ENCODE measurements at places on chromosomes 5 and 9. TPM values are rescaled to one million over a fixed set of nuclear protein-coding genes. Genes with fewer than 3 reads are reported as not detected.

Gene NEURL1B
- 51.1 TPM for total RNA-seq

Gene SPAG8
- 6.0 TPM for total RNA-seq

Gene SOHLH1
- total RNA-seq = not detected

Gene ANKRD18B
- total RNA-seq = not detected

Gene PFN3
- total RNA-seq = not detected

DNA sequence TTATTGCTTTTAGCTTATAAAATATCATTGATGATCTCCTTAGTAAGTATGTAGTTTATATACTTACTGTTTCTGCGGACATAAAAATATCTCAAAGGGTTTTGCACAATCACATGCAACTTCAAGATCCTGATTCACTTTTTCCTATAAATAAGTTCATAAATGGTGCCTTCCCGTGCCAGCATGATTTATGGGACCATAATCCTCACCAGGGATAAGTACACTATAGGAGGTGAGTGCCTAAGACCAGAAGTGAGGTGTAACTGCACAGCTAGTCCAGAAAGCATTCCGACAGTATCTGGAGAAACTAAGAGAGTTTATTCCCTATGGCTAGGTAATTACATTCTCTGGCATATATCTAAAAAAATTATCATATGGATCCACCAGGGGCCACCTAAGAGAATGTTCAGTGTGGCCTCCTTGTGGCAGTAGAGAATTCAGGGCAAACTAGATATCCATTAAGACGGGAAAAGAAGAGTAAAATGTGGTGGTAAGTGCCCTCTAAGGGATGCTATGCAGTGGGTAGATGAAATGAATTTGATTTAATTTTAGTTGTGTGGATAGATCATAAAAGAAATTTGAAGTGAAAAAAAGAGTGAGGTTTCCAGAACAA is 402.5 kb upstream of the SLC24A2 start:
- H3K27ac ChIP-seq = no peak overlapping the region
- DNase-seq = no peak
- H3K4me3 ChIP-seq = no peak overlapping the region

DNA sequence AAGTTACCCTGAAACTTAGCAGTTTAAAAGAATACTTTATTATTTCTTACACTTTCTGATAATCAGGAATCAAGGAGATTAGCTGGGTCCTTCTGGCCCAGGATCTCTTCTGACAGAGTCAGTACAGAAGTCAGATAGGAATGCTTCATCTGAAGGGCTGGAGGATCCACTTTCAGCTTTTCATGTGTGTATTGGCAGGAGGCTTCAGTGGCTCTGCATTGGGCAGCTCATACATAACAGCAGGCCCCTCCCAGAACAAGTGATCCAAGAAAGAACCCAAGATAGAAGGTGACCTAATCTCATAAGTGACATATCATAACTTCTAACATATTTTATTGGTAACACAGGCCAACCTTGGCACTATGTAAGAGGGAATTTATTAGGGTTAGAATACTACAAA is 258.4 kb downstream of the HCN1 start:
- H3K4me3 ChIP-seq = no peak overlapping the region
- H3K36me3 ChIP-seq = no peaks in the 10 kb centered on the region
- H3K27ac ChIP-seq = no peak overlapping the region
- no peaks in the 10 kb centered on the region for H3K27me3 ChIP-seq
- DNase-seq = no peak
- no peaks in the 10 kb centered on the region for H3K4me1 ChIP-seq

GRCh38 chr5:160379511-160379910 is 9.1 kb upstream of the C1QTNF2 start:
- no peaks in the 10 kb centered on the region for H3K27me3 ChIP-seq
- no peaks in the 10 kb centered on the region for H3K4me1 ChIP-seq
- H3K36me3 ChIP-seq = no peaks in the 10 kb centered on the region
- no peak overlapping the region for H3K27ac ChIP-seq
- H3K4me3 ChIP-seq = no peak overlapping the region

DNA sequence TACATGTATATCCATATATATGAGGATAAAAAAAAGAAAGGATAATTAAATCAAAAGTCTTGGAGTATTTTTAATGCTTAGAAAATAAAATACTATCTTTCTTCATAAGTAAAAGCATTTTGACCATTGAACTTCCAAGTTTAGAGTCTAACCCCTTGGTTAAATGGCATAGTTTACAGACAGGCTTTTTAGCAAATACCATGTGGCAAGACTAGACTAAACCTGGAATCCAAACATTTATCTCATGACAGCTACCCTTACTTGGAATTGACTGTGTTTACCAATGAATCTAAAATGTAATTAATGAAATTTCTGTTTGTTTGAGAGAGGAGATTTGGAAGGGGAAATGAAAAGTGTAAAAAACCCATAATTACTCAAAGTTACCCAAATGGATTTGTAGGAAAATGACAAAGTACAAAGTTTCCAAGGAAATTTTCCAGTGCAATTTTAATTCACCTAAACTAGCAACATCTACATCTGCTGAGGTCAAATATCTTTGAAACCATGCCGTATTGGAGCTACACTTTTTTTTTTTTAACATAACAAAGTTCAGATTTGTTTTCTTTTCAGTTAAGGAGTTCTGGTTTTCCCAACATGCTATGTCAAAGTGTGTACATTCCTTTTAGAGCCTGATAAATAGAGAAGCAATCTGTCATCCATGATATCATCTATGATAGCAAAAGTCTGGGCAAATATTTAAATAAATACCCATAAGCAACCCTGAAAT is 272.1 kb upstream of the DAB2 start:
- no peak for DNase-seq
- H3K27me3 ChIP-seq = no peaks in the 10 kb centered on the region
- H3K27ac ChIP-seq = no peak overlapping the region
- H3K4me1 ChIP-seq = no peaks in the 10 kb centered on the region
- no peak overlapping the region for H3K4me3 ChIP-seq
- H3K36me3 ChIP-seq = no peaks in the 10 kb centered on the region

- no peaks in the 10 kb centered on the region for H3K36me3 ChIP-seq
- no peak for DNase-seq
- H3K4me1 ChIP-seq = no peaks in the 10 kb centered on the region
Measured at GRCh38 chr5:77871946-77872345, 95.8 kb upstream of the TBCA start.

GRCh38 chr9:27377147-27377807 is 80.3 kb upstream of the EQTN start:
- no peak for DNase-seq
- H3K36me3 ChIP-seq = no peaks in the 10 kb centered on the region
- H3K27me3 ChIP-seq = no peaks in the 10 kb centered on the region
- H3K4me1 ChIP-seq = no peaks in the 10 kb centered on the region
- peak overlapping the region; percentile 43 for H3K27ac ChIP-seq

DNA sequence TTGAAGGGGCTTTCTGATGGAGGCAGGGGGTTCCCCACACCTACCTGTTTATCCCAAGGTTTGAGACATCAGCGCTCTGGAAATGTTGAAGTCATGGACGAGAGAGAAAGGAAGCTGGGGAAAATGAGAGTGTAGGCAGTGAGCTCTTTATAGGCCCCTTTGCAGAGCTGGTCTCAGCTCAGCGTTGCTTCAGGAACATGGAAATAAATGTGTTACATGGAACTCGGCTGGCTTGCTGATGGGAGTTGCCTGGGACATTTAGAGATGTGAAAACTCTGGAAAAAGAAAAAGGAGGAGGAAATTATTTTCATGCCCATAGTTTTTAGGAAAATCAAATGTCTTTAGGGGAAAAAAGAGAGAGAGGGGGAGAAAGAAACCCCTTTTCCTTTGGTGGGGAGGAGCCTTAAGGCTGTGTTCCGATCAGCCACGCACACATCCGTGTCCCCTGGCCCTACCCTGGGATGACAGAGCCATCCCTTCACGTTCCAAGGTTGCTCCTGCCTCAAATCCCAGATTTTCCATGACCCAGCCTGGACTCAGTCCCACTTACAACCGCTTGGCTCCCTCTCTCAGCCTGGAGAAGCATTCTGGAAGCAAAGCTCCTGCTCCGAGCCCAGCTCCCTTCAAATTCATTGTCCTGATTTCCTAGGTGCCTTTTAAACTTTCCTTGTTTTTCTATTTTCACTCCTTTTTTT is 78.3 kb downstream of the COL27A1 start:
- peak overlapping the region; percentile 72 for H3K27ac ChIP-seq
- H3K36me3 ChIP-seq = no peaks in the 10 kb centered on the region
- no peaks in the 10 kb centered on the region for H3K27me3 ChIP-seq
- no peak overlapping the region for H3K4me3 ChIP-seq
- peaks cover 13% of the 10 kb centered on the region for H3K4me1 ChIP-seq

GRCh38 chr9:105144076-105144475 is 100.4 kb upstream of the SLC44A1 start:
- no peaks in the 10 kb centered on the region for H3K36me3 ChIP-seq
- DNase-seq = no peak
- H3K27ac ChIP-seq = no peak overlapping the region
- H3K27me3 ChIP-seq = no peaks in the 10 kb centered on the region
- no peaks in the 10 kb centered on the region for H3K4me1 ChIP-seq

- H3K27ac ChIP-seq = no peak overlapping the region
- H3K4me3 ChIP-seq = no peak overlapping the region
- DNase-seq = no peak
- H3K36me3 ChIP-seq = no peaks in the 10 kb centered on the region
- no peaks in the 10 kb centered on the region for H3K27me3 ChIP-seq
- H3K4me1 ChIP-seq = no peaks in the 10 kb centered on the region
Measured at GRCh38 chr5:21774801-21775200, 1078.3 kb downstream of the CDH12 start.

GRCh38 chr5:22643356-22643755 is 209.8 kb downstream of the CDH12 start:
- no peaks in the 10 kb centered on the region for H3K4me1 ChIP-seq
- no peaks in the 10 kb centered on the region for H3K27me3 ChIP-seq
- H3K4me3 ChIP-seq = no peak overlapping the region

- no peak overlapping the region for H3K27ac ChIP-seq
- H3K27me3 ChIP-seq = no peaks in the 10 kb centered on the region
- H3K36me3 ChIP-seq = no peaks in the 10 kb centered on the region
- H3K4me1 ChIP-seq = no peaks in the 10 kb centered on the region
- no peak overlapping the region for H3K4me3 ChIP-seq
- no peak for DNase-seq
Measured at GRCh38 chr5:56259002-56259511, 25.9 kb upstream of the ANKRD55 start.

DNA sequence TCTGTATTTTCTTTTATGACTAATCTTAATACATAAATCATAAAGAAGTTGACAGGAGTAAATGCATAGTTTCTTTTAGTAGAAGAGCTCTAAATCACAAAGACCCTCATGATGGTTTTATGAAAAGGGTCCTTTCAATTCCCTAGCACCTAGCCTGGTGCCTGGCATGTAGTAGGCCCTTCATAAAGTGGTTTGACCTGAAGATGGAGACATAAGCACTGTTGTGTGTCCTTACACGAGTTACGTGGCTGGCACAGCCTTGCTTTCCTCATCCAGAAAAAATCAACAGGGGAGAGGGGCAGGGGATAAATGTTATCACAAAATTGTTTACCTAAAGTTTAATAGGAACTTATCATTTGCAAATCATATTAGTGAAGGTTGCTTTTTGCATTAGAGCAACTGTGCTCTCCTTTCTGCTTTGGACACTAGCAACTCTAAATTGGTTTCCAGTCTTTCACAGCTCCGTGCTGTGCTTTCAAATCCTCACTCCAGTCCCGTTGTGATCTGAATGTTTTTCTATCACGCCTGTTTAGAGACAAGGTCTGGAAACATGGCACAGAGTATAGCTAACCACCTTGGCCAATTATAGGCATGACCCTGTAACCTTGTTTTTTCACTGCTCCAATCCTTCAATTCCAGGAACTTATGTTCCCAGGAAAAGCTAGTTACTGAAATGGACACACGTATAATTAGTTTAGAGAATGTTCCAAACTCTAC is 55.7 kb downstream of the ARL15 start:
- no peaks in the 10 kb centered on the region for H3K36me3 ChIP-seq
- no peaks in the 10 kb centered on the region for H3K27me3 ChIP-seq
- peak overlapping the region; percentile 3 for H3K27ac ChIP-seq
- H3K4me1 ChIP-seq = no peaks in the 10 kb centered on the region

- H3K27me3 ChIP-seq = no peaks in the 10 kb centered on the region
- no peak overlapping the region for H3K4me3 ChIP-seq
- H3K36me3 ChIP-seq = no peaks in the 10 kb centered on the region
- H3K4me1 ChIP-seq = no peaks in the 10 kb centered on the region
Measured at GRCh38 chr5:26889815-26890214, 148.6 kb downstream of the CDH9 start.

DNA sequence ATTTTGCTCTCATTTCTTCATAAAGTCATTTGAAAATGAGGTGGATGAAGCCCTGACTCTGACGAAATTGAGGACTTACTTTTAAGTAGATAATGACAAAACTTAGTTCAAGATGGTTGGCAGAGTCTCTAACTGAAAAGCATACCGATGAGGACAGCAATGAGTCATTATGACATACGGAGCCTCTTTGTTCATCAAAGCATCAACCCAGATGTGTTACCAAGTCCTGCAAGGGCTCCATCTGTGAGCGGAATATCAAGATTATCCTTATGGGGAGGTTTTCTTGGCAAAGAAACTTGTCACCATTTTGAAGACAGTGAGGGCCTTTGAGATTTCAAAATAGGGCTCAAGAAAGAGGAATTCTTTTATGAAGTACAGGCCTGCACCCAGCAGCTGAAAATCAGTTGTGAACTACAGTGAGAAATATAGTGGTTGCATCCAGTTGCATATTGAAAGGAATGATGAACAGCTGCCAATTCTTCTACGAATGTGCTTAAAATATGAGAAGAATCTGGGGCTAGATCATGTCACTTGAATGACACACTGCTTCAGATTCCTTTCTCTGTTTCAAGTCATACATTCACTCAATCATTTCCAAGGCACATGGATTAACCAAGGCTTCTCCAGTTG is 86.6 kb upstream of the SLC24A2 start:
- no peak overlapping the region for H3K27ac ChIP-seq
- H3K36me3 ChIP-seq = no peaks in the 10 kb centered on the region
- DNase-seq = no peak
- no peaks in the 10 kb centered on the region for H3K27me3 ChIP-seq

GRCh38 chr5:55037890-55038289 is 13.8 kb downstream of the GZMK start:
- no peak for DNase-seq
- H3K27ac ChIP-seq = no peak overlapping the region
- H3K4me1 ChIP-seq = no peaks in the 10 kb centered on the region
- H3K4me3 ChIP-seq = no peak overlapping the region

DNA sequence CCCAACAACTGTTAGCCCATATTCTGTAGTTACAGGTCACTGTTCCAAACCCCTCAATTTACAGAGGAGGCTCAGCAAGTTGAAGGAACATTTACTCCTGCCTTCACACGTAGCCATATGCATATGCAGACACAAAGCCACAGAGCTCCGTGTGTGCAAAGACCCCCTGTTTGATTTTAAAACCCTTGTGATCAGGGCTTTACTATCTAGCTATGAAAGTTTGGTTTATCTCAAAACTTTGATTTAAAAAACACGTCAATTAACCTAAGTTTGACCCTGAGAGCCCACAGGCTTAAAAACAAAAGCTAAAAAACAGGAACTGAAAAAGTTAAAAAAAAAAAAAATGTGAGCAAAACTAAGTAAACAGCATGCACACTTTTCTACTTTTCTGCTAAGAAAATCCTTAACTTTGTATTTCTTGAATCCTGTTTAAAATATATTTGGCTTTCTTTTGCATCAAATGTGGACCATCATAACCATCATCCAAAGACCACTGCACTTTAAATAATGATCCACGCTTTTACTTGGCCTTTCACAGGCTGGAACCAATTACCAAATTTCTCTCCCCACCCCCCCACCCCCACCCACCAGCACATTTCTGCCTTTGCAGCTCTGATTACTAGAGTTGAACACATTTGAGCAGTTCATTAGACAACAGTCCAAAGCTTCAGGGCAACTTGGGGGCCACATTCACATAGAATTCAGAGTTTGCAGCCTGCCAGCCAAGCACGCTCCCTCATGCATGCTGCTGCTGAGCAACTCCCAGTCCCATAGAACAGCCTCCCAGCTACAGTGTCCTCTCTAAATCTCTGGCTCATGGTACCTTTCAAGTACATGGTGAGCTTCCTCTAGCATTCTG is 128.8 kb upstream of the MAP3K1 start:
- no peak overlapping the region for H3K4me3 ChIP-seq
- no peaks in the 10 kb centered on the region for H3K27me3 ChIP-seq
- no peak for DNase-seq

Measured in uterus (tissue), 4 donors.